Right renal pelvis (tissue), 4 donors: ENCODE measurements at places on chromosomes 1 and 21. TPM values are rescaled to one million over a fixed set of nuclear protein-coding genes. Genes with fewer than 3 reads are reported as not detected.

Gene DSCAM
- 0.12 TPM for polyA plus RNA-seq

Gene CHIA
- not detected for polyA plus RNA-seq

DNA sequence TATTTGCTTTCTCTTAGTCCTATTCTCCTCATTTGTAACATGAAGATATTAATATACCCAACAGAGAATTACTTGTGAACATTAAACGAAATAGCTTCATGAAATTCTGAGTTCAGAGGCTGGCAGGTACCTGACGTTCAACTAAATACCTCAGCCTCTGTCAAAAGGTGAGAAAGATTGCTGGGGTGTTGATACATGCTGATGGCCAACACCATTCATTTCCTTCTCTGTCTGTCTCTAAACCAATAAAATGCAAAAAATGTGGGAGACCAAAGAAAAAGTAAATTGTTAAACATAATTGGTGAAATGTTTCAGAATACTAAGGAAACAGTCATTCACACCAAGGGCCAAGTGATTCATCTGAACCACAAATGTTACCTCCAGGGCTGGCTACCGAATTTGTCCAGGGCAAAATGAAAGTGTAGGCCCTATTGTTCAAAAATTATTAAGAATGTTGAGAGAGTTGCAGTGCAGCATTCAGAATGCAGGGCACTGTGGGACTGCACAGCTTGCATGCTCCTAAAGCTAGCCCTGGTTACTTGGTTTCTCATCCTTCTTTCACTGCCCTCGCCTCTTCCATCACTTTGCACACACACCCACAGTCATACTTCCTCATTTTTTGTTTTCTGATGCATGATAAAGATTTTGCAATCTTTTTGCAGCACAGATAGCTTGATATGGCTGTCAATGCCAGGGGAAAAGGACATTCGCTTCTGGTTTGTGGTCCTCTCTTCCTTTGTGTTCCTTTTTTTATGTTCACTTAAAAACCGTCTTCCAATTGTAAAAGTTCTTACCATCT, 414.3 kb upstream of the NR5A2 start:
- DNase-seq, result no peak

- DNase-seq, result no peak
Observed at GRCh38 chr1:56139836-56140235, 439.5 kb downstream of the PLPP3 start.

- no peak for DNase-seq
Observed at GRCh38 chr1:22326372-22326915, 125.2 kb upstream of the ZBTB40 start.
